ENCODE measurements at places on chromosomes 13 and 19.

- DNase-seq = no peak
Measured at GRCh38 chr13:66501181-66501580, 729.0 kb downstream of the PCDH9 start.

- DNase-seq = no peak
Measured at GRCh38 chr13:101917833-101918661, 465.6 kb downstream of the ITGBL1 start.

DNA sequence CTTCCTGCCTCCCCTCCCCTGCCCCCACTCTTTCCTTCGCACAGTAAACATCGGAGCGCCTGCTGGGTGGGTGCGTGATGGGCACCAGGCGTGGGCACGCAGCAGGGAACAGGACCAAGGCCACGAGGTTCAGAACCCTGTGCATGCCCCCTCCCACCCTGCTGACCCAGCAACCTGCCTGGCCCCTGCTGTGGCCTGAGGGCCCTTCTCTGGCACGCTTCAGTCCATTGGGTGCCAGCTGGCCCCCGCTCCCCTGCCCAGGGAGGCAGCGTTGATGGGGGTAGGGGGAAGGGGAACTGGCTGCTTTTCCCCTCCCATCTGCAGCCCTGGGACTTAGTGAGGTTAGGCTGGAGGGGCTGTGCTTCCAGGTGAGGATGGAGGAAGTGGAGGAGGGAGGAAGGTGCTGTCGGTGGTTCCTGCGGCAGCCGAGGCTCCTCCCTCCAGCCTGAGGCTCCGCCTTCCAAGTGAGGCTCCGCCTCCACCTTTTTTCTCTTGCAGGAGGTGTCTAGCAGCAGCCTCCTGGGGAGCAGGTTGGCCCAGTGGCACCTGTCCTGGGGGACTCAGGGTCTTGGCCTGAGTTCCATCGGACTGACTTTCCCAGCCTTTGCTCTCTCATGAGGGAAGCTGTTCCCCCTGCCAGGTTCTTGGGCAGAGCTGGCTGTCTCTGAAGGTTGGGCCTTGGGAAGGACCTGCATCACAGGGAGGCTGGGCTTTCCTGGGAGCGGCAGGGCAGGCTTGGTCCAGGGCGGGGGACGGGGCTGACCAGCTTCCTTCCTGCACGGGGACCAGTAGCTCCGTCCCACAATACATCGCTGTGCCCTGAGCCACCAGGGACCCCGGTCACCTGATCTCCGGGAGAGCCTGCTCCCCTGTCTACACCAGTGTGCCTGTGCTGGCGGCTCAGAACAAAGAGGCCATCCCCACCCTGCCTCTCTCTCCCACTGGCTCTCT, 7.3 kb downstream of the PIAS4 start:
- peak; percentile 43 for DNase-seq

GRCh38 chr13:27037571-27037970, 134.0 kb downstream of the USP12 start:
- no peak for DNase-seq

GRCh38 chr19:18363787-18364186, 22.2 kb upstream of the GDF15 start:
- no peak for DNase-seq

GRCh38 chr19:3508771-3509535, 2.8 kb downstream of the FZR1 start:
- no peak for DNase-seq

DNA sequence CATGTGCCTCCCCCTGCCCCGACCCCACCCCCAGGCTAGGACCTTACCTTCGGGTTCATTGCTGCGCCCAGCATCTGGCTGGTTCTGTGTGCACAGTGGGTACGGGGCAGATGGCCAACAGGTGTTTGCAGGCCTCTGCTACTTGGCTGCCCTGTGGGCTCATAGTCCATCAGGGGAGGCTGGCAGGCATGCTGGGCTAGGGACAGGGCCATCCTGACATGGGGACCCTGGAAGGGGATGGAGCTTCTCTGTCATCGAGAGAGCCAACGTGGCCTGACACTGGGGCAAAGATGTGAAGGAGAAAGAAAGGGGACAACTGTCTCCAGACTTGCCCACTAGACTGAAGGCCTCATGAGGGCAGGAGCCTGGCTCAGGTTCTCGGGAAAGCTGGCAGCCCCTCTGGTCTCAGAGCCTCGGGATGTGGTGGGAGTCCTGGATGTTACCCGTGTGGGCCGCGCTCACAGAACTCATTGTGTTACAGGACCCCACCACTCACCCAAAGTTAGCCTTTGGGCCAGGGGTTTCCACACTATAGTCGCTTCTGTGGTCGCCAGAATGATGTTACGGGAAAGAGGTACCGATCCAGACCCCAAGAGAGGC, 4.7 kb downstream of the ZNF536 start:
- no peak for DNase-seq

DNA sequence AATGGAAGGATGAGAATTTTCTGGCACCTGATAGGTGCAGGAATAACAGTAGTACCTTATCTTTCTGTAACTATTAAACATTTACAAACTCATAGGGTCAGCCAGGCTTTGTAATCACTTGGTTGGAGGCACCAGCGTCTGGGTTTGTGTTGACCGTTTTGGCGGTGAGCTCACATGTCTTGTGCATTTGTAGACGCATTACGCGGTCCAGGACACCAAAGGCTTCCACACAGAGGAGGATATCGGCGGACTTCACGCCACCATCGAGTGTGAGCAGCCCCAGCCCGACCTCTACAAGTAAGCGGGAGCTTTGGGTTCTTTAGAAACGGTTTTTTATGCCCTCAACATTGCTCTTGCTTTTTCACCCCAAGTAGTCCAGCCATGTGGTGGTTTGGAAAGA, 129.3 kb downstream of the ATP11A start:
- DNase-seq = no peak

GRCh38 chr13:36370108-36370429, 23.9 kb upstream of the SPART start:
- DNase-seq = no peak

DNA sequence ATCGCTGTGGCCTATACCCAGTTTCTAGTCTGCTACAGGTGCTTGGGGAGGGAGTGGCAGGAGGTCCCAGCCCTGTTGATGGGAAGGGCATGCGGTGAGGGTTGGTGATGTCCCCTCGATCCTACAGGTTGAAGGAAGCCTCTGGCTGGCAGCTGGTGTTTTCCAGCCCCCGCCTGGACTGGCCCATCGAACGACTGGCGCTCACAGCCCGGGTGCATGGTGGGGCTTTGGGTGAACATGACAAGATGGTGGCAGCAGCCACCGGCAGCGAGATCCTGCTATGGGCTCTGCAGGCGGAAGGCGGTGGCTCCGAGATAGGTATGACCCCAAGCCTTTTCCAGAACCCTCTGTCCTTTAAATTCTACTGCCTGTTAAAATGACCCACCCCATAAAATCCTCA, 3.9 kb downstream of the SHKBP1 start:
- DNase-seq = no peak

GRCh38 chr13:20489185-20489820, 36.4 kb downstream of the CRYL1 start:
- no peak for DNase-seq

- no peak for DNase-seq
Measured at GRCh38 chr19:29840066-29840950, 28.5 kb downstream of the CCNE1 start.

DNA sequence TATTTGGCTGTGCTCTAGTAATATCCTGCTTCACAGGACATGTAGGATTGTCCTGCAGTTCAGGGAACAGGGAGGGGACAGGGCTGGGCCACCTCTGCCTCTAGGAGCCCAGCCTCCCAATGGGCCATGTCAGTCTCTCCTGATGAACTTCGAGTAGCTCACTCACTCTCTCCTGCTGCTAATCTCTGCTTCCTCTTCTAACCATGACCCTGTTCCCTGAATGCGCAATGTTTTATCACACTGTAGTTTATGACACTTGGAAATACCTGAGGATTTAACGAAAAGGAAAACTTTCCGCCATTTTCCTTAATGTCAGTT, 9.2 kb downstream of the PARP4 start:
- DNase-seq = no peak

- no peak for DNase-seq
Measured at GRCh38 chr13:45781553-45782326, 69.8 kb downstream of the SIAH3 start.

GRCh38 chr19:15540435-15540834, 32.1 kb downstream of the CYP4F22 start:
- DNase-seq = no peak

DNA sequence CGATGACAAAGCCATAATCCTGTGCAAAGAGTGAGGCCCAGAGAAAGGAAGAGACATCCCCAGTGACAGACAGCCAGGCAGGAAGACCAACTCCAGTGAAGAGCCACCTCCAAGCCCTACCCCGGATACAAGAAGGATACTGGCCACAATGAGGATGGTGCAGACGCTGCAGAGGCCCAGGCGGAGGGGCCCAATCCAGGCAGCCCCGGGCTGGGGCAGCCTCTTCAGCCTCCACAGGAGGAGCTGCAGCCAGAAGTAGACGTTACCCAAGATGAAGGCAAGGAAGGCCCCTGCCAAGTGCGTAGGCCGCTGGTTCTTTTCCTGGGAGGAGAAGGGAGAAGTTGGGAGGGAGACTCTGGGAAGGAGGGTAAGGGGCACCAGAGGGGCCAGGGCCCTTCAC, 8.5 kb downstream of the TMEM150B start:
- DNase-seq = no peak

- peak; percentile 58 for DNase-seq
Measured at GRCh38 chr13:40315416-40316064, 350.9 kb downstream of the FOXO1 start.

DNA sequence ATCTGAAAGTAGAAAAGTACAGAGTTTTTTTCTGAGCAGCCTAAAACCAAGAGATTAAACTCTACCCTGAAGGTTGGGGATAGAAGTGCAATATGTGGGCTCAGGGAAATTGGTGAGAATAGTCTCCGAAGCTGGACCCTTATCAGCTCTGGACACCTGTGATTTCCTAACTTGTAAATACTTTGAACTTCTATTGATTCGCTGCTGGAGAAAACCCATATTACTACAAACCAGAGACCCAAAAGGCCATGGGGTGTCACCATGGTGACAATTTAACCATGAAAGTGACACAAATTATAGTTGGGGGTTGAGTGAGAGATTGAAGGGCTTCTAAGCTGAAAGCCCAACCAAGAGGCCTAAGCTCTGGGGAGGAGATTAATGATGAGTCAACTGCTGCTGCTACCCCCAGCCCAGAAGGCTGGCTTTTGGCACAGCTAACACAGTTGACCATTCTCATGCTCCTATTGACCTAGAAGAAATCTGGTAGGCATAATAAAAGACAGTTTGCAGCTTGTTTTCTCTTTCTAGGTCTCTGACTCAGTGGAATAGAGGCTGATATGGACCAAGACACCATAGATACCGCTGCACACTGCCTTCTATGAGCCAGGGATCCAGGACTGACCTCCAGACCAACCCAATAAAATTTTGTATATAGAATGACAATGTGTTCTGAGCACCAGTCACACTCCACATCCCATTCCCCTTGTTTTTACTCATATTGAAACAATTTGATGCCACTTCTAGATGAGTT, 131.9 kb upstream of the FNDC3A start:
- DNase-seq = no peak

GRCh38 chr19:58007285-58007684, 4.7 kb upstream of the ZNF606 start:
- DNase-seq = no peak

GRCh38 chr19:8580710-8581281, 3.6 kb upstream of the MYO1F start:
- DNase-seq = peak; percentile 87

All from naive thymus-derived CD8-positive, alpha-beta T cell (primary cell).